Activated T-cell treated with anti-CD3 and anti-CD28 coated beads for 48 hours (primary cell): ENCODE measurements at places on chromosomes 13 and 19.

DNA sequence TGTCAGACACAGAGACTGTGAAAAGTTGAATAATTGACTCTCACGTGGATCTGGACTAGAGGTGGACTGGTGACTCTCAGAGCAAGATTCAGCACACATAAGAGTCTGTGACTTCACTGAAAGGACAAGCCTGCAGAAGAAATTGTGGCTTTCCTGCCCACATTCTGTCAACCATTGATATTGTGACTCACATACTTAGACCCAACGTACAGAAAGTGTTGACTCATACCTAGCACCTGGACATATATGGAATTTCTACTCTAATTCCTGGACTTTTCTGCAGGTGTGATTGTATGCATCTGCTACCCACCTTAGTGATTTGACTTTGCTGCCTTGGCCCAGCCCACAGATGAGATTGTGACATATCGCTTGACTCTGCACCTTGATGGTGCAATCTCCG, 15.6 kb upstream of the ZNF730 start:
- no peak for DNase-seq

GRCh38 chr19:52398081-52398441, 412 bp downstream of the ZNF528 start:
- DNase-seq: peak; percentile 1

- DNase-seq: no peak
These were observed 270.4 kb downstream of the DCT start for GRCh38 chr13:94209117-94209516.

DNA sequence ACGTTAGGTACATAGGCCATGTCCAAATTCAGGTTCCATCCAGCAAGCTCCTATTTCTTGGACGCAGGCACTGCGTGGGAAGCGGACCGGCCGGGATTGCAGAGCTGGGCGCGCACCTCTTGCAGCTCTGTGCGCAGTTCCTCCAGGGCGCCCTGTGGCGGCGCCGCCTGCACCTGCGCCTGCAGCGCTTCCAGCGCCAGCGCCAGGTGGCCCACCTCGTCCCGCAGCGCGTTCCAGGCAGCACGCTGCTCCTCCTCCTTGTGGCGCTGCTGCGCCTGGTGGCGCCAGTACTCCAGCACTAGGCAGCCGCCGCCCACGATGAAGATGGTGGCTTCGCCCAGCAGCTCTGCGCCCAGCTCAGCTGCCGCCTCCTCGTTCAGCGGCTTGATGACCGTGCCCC, 31.1 kb downstream of the OPA3 start:
- DNase-seq: no peak

GRCh38 chr19:50908336-50908735, 2.9 kb downstream of the KLK4 start:
- no peak for DNase-seq

- DNase-seq: no peak
These were observed at the start of gene LILRB4 for GRCh38 chr19:54662730-54663129. LILRB4 (plus strand) TSS chr19:54662985; CDS start chr19:54663034, 49 bp downstream.

GRCh38 chr19:51467864-51468544, 9.8 kb upstream of the SIGLEC8 start:
- no peak for DNase-seq

DNA sequence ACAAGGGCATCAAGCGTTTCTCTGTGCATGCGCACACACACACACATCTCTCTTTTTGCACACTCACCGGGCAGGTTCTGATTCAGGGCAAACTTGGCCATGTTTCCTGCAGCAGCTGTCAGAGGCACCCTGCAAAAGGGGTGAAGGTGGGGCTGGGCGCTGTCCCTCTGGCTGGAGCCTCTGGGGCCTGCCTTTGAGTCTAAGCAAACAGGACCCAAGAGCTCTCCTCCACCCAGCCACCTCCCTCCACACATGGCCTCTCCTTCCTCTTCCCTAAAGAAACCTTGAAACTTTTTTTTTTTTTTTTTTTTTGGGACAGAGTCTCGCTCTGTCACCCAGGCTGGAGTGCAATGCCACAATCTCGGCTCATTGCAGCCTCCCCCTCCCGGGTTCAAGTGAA, 5.3 kb downstream of the KANK3 start:
- DNase-seq: no peak

DNA sequence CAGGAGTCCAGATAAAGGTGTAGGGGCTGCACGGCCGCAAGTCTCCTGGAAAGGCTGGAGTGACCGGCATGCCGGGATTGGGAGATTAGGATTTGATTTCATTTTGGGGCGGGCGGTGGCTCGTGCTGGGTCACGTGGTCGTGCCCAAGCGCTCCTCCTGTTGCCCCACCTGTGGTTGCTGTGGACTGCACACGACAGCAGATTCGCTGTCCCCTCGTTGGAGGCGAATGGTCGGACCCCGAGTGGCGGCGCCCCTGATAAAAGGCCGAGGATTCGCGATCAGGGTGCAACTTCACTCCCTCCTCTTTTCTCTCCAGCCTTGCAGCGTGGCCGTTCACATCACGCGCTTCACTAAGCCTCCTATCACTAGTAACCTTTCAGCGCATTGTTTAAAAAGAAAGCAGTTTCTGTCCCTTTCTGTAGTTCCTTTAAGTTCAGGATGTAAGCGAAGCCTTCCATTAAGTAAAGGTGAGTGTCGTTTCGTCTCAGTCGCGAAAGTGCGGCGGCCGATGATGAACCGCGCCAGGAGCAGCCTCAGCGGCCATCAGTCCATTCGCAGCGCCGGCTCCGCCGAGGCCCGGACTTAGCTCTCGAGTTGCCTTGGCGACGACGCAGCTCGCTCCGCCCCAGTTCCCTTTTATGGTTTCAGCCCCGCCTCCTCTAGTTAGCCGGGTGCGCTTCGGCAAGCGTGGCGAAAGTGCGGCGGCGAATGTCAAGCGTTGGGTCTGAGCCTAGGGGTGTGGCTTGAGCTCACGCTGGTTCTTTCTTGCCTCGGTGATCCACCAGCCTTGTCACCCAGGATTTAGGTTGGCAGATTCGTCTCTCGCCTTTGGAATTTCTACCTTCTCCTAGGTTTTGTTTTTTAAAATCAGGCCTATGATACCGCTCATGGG, 1.7 kb upstream of the PPP1R37 start:
- DNase-seq: peak; percentile 95

- DNase-seq: no peak
These were observed 423.6 kb downstream of the NDFIP2 start for GRCh38 chr13:79904581-79904980.

- no peak for DNase-seq
These were observed 11.8 kb upstream of the PRR20A start for GRCh38 chr13:57128909-57129308.

DNA sequence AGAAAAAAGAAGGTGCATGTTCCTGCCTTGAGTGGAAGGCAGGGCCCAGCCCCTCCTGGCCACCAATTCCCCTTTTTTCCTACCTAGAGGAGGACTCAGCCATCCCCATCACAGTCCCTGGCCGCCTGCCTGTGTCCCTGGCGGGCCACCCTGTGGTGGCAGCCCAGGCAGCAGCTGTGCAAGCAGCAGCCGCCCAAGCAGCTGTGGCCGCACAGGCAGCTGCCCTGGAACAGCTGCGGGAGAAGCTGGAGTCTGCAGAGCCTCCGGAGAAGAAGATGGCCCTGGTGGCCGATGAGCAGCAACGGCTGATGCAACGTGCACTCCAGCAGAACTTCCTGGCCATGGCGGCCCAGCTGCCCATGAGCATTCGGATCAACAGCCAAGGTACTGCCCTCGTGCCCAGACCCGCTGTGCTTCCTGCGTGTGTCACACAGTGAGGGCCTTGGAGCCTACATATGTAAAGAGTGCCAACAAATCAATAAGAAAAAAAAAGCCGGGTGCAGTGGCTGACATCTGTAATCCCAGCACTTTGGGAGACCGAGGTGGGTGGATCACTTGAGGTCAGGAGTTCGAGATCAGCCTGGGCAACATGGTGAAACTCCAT, 17.6 kb upstream of the WDR18 start:
- no peak for DNase-seq

DNA sequence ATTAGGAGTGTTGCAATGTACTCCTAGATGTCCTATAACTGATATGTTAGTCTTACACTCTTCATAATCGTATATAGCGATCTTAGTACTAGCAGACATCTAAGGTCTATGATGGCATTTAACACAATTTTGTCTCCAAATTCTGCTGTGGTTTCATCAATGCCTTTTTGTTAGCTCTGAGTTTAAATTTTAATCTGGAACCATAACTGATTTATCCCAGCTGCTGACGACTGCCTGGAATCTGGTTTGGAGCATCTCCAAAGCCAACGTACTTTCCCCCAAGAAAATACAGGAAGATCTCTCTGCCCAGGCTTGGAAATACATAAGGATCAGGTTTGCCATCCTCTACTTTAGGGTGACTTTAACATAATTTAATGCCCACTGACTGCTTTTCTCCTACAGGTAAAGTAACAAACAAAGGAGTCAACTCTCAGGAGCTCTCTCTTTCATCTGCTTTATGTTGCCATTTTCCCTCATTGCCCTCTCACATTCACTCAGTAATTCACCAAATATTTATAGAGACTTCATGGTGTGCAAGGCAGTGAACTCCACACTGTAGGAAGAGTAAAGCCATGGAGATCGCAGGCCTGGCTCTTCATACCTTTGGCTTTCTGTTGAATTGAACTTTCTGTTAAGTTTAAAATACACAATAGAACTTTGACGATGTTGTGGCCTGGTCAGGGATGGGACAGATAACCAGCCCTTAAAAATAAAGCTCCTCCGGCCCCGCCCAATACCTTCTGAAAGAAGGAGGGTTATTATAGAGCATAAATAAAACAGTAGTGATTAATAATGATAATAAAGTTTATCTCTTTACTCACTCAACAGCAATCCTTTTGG, 23.3 kb upstream of the SPART start:
- DNase-seq: no peak

DNA sequence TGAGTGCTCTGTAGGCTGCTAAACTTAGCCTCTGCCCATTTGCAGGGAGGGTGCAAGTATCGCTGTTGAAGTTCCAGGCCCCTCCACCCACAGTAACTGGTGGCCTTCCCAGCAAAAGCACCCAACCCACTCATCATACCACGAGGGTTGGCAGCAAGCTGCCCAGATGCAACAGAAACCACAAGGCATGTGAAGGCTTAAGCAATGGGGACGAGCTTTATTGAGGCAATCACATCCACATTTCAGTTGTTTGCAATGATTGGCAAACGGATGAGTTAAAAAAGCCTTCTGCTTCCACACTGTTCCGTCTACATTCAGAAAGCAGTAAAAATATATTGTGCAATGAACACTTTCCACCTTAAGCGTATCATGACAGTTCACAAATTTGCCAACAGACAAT, 10.3 kb downstream of the GJB6 start:
- DNase-seq: no peak
